LHCN-M2 (cell line): ENCODE measurements at places on chromosomes 7 and 10. TPM values are rescaled to one million over a fixed set of nuclear protein-coding genes. Genes with fewer than 3 reads are reported as not detected.
A peak's percentile ranks its signal among the peaks of the same experiment; 100 is the strongest.

- no peak for DNase-seq
These were observed 46.1 kb downstream of the KLF6 start for GRCh38 chr10:3738855-3739350.

DNA sequence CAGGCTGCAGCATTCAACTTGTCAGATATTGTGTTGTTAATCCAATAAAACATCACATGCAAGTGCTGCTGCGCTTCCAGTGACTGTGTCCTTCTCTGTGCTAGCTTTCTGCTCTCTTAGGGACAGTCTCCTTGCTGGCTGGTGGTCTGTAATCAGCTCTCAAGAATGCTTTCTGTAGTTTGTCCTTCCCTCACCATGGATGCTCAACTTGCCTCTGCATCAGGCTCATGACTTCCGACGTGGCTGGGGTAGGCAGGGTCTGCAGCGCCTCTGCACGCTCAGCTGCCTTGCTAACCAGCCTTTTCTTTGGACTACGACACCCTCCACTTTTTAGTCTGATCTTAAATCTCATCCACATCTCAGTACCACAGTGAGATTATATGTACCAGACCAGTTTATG lies 58.3 kb downstream of the MMRN2 start:
- DNase-seq: no peak

DNA sequence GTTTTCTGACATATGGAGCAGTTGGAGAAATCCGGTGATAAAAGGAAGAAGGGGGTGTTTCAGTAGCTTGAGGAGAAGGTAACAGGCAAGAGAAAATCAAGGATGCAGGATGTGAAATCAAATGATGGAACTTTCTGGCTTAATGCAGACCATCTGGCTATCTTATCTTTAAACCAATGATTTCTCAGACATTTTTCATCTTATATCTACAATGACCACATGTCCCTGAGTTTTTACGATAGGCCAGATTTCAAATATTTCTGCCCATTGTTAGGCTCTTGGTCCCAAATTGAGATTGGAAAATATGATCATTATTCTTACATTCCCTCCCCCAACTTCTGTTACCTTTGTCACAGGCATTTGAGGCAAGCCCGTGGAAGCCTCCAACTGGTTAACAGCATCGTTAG lies 486.8 kb downstream of the SUGCT start:
- DNase-seq: no peak

GRCh38 chr10:63885156-63885555 lies 364.0 kb downstream of the REEP3 start:
- DNase-seq: no peak

DNA sequence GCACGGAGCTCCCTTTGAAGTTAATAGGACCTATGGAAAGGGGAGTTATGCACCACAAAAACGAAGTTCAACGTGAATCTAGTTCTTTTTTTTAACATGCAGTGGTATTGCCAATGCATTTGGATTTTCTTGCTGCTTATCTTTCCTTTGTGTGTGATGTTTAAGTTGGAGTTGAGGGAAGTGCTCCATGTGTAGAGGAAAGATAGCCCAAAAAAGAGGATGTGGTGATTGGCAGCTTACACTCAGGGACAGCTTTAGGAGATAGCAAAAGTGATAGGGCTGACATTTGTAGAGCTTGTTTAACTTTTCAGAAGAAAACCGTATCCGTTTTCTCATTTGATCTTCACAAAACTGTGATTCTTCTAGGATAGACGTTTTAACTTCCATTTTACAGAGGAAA lies 101.3 kb downstream of the MDFIC start:
- no peak for DNase-seq

- no peak for DNase-seq
These were observed 11.9 kb downstream of the ANKRD26 start for GRCh38 chr10:27088119-27089044.

GRCh38 chr10:77562742-77563141 lies 74.9 kb downstream of the KCNMA1 start:
- DNase-seq: no peak

- DNase-seq: no peak
These were observed 65.6 kb downstream of the PKD1L1 start for GRCh38 chr7:47882635-47883034.

DNA sequence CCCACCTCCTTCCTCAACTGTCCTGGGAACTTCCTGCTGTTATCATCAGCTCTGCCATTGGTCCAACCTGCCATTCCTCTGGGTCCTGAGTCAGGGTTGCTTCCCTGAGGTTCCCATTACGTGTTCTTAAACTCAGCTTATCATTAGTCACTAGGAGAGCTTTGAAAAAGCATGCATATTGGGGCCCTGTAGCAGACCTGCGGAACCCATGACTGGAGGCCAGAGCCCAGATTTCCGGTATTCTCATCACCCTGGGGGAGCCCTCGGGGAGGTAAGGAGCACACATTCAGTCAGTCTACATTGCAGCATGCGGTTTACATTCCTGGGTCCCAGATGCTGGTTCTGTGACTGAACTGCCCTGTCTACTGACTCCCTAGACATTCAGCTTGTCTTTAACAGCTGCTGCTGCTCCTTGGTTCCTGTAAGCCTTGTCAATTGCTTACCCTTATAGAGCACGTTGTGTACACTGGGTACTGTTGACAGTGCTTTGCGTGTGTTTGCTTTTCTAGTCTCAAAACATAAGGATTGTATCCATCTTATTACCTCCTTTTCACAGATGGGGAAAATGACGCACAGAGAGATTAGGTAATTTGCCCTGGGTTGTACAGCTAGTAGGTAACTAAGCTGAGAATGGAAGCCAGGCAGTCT lies 12.8 kb downstream of the CDHR3 start:
- DNase-seq: no peak

- DNase-seq: no peak
These were observed 13.7 kb downstream of the BPGM start for GRCh38 chr7:134660242-134660785.

DNA sequence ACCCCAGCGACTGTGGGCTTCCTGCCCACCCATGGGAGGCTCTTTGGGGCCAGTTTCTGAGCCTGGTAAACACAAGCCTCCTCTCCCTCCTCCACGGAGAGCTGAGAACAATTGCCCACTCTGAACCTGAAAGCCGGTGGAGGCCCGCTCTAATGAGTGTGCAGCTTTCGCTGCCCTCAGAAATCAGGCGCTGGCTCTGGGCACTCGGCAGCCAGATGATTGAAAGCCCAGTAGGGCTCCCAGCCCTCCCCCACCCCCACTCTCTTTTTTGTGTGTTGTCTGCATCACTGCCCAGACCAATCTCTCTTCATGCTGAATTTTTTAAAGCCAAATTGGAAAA lies 438.9 kb downstream of the RPS24 start:
- no peak for DNase-seq

DNA sequence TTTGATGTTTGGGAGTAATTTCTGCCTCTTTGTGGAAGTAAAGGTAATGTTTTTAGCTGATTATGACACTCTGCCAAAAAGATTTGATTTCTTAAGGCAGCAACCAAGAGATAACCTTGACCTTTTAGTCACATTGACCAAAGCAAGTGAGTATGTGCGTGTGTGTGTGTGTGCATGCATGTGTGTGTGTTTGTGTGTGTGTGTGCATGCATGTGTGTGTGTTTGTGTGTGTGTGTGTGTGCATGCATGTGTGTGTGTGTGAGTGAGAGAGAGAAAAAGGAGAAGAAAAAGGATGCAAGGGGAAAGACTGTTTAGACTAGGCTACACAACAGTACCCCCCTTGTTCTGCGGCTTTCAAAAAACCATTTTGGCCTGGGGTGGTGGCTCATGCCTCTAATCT lies 88.1 kb upstream of the NPVF start:
- no peak for DNase-seq

- peak; percentile 60 for DNase-seq
These were observed 66.3 kb downstream of the GLI3 start for GRCh38 chr7:42170724-42171123.

DNA sequence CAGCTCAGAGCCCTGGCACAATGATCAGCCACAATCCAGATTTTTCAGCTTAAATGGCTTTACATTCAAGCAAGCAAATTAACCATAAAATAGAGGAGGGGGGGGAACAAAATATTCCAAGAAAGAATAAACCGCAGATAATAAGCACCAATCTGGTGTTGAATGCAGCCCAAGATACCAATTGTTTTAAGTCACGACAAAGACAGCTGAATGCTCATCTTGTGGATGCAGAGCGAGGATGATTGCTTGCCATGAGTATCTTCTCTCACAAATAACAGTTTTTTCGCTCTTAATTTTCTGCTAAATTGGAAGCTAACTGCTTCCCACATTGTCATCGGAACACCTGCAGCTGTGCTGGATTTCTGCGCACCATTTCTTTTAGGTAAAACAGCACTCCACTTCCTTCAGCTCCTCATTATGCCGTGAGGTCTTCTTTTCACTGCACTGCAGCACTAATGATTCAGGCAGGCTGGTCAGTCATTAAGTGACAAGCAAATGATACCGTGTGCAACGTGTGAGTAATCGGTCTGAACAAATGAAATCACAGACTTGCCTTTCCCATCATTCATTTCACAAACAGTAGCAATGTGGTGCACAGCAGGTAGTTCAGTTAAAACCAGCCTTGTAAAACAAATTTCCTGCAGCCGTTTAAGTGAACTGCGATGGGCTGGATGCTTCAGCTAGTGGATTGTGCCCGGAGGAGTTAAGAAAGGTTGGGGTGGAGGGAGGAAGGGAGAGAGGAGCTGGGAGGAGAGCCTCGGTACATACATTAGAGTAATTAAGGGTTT lies 106.4 kb upstream of the CDCA7L start:
- DNase-seq: peak; percentile 4

DNA sequence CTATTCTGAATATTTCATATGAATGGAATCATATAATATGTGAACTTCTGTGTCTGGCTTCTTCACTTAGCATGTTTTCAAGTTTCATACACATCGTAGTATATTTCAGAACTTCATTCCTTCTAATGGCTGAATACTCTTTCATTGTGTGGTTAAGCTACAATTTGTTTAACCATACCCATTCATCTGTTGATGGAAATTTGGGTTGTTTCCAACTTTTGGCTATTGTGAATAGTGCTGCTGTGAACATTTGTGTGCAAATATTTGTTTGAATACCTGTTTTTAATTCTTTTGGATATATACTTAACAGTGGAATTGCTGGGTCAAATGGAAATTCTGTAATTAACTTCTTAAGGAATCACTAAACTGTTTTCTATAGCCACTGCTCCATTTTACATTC lies 86.0 kb upstream of the MDFIC start:
- no peak for DNase-seq

GRCh38 chr7:91876391-91877133 lies 3.9 kb downstream of the MTERF1 start:
- peak; percentile 20 for DNase-seq

- peak; percentile 36 for DNase-seq
These were observed 258.0 kb upstream of the KCND2 start for GRCh38 chr7:120014925-120015465.

GRCh38 chr10:46992803-46993561 lies 81.8 kb downstream of the PTPN20 start:
- peak; percentile 19 for DNase-seq

DNA sequence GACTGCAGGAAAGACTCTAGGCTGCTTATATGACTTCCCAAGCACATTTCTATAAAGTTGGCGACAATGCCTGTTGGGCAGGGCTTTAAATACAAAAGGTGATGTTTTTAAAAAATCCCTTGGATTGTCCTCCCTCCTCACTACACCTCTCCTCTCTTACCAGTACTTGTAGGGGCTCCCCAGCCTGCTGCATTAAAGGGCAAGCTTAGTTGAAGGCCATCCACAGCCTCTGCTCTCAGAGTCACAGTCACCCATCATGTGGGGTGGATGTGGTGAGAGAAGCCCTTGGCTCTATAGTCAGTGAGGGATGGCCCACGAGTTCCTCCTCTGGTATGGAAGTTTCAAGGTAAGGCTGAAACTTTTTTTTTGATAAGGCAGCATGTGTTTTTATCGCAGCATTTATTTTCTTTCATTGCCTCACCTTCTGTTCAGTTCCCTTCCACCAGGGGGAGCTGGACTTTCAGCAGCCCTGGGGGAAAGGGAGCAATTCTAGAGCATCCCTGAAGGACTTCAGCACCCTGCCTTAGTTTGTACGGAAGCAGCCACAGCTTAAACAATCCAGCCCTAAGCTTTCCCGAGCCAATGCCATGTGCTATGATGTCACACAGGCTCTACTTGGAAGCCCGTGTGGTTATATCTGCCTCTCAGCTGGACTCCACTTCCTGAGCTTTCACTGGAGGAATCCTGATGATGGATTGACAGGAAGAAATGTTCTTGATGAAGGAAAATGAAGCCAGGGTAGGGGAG lies 131.9 kb downstream of the CALCR start:
- DNase-seq: peak; percentile 51

- no peak for DNase-seq
These were observed 37.2 kb downstream of the FAM149B1 start for GRCh38 chr10:73205081-73205480.

DNA sequence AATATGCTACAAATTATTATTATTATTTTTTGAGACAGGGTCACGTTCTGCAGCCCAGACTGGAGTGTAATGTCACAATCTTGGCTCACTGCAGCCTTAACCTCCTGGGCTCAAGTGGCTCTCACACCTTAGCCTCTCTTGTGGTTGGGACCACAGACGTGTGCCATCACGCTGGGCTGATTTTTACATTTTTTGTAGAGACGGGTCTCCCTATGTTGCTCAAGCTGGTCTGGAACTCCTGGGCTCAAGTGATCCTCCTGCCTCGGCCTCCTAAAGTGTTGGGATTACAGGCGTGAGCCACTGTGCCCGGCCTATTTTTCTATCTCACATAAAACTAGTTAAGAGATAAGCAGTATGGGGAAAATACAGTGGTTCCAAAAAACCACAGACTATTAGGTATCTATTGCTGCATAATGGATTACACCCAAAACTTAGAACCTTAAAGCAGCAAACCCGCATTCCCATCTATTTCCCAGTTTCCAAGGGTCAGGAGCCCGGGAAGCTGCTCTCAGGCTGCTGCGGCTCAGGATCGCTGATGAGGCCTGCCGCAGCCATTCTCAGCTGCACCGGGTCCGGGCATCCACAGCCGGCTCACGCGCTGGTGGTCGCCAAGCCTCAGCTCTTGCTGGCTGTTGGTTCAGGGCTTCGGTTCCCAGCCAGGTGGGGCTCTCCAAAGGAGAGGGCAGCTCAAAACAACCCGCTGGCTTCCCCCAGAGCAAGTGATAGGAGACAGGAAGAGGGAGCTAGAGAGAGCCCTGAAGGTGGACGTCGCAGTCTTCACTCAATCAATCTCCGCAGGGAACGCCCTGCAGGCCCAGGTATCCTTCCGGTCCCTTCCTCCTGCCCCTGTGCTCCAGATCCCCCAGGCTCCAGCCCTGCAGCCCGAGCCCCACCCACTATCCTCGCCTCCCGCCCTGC lies 128.2 kb downstream of the UBE2H start:
- DNase-seq: peak; percentile 47

- DNase-seq: peak; percentile 46
These were observed 5.2 kb downstream of the MARVELD1 start for GRCh38 chr10:97718659-97719142.

Gene HSPA12A
- total RNA-seq: 3.6 TPM in 2 replicates

Gene GLCCI1
- 4.2 and 4.9 TPM in 2 replicates for total RNA-seq

Gene CTNNA3
- 0.06 and 0.19 TPM in 2 replicates for total RNA-seq

Gene LRMDA
- total RNA-seq: not detected in 2 replicates

Gene SFRP4
- total RNA-seq: 0.32 and 0.46 TPM in 2 replicates

Gene PNLIPRP1
- not detected in 2 replicates for total RNA-seq

Gene MEOX2
- 0.06 TPM in 1 of 2 replicates, not detected in the other for total RNA-seq

Gene NEUROD6
- total RNA-seq: not detected in 2 replicates

Gene FAS
- 55.0 and 55.7 TPM in 2 replicates for total RNA-seq

Gene NAT16
- not detected in 2 replicates for total RNA-seq

Gene SPACDR
- not detected in 2 replicates for total RNA-seq

Gene MSMB
- total RNA-seq: not detected in 2 replicates
